ENCODE measurements at places on chromosomes 7 and 10.

DNA sequence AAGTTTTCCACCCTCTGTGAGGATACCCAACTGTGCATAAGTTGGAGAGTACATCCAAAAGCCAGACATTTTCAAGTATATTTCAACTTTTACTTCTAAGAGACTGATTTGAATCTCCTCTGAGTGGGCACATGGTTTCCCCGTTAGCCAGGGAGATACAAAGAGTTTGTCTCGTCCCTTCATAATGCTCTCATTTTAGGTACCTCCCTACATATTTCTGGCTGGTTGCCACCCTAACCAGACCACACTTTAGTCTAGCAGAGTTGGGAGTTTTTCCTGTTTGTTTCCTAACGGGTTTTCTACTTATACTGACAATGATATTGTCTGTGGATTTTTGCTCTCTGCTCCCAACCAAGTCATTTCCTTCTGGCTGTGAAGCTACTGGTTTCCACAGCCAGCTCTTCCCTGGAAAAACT, 180.3 kb downstream of the CCDC71L start:
- peak; percentile 15 for DNase-seq

GRCh38 chr7:149727053-149727898, 46.1 kb downstream of the ZNF467 start:
- DNase-seq: no peak

DNA sequence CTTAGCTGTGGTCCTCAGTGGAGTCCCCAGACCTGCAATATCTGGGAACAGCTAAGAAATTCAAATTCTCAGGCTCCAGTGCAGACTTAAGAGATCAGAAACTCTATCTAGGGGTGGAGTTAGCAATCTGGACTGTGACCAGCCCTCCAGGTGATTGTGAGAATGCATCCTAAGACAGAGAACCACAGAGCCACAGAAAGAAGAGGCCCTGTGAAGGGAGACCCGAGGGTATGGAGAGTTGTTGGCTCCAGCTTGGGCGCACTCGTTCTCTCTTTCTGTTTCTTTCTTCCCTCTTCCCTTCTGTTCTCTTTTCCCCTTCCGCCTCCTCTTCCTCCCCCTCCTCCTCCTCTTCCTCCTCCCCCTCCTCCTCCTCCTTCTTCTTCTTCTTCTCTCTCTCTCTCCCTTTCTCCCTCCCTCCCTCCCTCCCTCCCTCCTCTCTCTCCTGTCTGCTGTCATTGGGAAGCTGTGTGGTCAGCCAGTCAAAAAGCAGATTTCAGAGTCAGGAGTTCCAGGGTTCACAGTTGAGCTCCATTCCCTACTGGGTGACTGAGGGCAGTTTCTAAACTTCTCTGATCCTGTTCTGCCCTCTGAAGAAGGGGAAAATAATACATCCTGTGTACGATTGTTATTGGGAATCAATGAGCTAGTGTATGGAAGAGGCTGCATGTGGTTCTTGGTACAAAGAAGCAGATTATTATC, 62.1 kb upstream of the STEAP1B start:
- DNase-seq: peak; percentile 54

DNA sequence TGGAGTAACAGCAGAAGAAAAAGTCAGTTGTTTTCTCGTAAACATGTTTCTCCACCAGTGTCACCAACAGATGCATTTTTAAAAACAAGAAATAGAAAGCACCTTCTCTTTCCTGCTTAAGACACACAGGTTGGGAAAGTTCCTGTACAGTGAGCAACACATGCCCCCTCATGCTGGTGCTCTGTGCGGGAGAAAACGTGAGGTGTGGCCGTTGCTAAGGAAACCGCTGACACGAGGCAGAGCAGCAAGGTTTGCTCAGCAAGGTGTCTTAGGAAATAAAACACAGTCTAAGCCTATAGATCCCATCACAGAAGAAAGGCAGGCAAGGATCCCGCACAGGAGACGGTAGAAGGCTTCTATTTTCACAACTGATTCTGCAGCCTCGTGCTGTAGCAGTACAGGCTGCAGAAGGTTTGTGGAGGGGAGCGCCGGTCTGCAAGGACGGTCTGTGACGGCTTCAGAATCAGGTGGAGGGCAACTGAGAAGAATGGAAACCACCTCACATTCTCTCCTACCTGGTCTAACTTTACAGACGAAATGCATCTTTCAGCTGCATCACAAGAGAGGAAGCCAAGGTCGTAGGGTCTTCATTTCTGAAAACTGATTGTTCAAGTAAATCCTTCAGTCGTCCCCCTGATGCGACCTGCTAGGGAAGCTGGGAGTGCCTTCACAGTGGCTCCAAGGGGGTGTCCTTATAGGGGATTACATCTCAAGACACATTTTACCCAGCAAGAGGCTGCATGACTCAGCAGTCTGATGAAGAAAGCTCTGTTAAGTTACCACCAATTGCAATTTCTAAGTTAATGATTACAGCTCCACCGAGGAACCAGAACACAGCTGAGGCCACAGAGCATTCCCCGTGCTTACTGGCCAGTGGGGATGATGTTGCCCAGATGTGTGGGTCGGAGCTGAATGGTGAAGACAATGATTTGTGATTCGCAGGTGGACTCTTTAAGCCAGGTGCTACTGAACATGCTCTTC, 150.7 kb upstream of the KLF14 start:
- no peak for DNase-seq

GRCh38 chr10:55630491-55631056, 730.5 kb downstream of the ZWINT start:
- DNase-seq: no peak

- no peak for DNase-seq
Observed at GRCh38 chr10:71033396-71033980, 145.1 kb upstream of the PCBD1 start.

Data from activated CD4-positive, alpha-beta T cell treated with anti-CD3 and anti-CD28 coated beads, Interleukin-2, Interleukin-4, amounts not matched to agents 100 ng/mL and 50 ng/mL, durations not matched to agents 16 hours and 8 hours (primary cell).